Stimulated activated CD8-positive, alpha-beta memory T cell treated with anti-CD3 and anti-CD28 coated beads, Interleukin-2, amount 100 ng/mL, for 1 hour (primary cell): ENCODE measurements at places on chromosomes 3 and 15.

DNA sequence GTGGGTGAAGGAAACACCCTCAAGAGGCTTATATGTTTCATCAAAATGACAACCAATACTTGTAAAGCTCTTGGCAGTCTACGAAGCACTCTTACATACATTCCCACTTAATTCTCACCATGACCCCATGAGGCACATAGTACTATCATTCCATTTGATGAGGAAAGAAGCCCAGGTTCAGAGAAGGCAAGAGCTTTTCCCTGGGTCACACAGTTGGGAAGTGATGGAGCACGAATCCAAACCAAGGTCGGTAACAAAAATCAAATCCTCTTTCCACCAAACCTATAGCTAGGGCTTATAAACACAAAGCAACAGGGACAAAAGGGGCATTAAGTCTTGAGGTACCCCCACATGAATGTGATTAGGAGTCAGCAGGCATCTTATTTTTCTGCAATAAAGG, 187.1 kb downstream of the UACA start:
- no peak for DNase-seq

DNA sequence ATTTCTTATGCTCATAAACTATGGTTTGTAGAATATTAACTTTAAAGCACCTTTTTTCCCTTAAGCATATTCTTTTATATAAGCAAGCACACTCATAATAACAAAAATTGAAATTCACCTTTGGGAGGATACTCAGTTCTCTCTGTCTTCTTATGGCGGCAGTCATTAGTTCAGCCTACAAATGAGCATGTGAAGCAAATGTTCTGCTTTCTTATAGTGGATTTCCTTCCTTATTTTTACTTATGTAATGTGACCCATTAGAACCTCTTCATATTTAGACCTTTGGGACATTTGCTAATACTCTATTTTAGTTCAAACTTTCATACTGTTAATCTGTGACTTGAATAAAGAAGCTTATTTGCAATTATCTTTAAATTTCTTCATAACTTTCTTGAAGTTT, at the start of gene P2RY13:
TSS of gene P2RY13 (minus strand) at position 187 of the 400 bp plus-strand sequence. CDS start at position 166, 21 bp downstream.
- no peak for DNase-seq

- no peak for DNase-seq
These were observed 31.1 kb downstream of the CYP19A1 start for GRCh38 chr15:51307325-51307724.

DNA sequence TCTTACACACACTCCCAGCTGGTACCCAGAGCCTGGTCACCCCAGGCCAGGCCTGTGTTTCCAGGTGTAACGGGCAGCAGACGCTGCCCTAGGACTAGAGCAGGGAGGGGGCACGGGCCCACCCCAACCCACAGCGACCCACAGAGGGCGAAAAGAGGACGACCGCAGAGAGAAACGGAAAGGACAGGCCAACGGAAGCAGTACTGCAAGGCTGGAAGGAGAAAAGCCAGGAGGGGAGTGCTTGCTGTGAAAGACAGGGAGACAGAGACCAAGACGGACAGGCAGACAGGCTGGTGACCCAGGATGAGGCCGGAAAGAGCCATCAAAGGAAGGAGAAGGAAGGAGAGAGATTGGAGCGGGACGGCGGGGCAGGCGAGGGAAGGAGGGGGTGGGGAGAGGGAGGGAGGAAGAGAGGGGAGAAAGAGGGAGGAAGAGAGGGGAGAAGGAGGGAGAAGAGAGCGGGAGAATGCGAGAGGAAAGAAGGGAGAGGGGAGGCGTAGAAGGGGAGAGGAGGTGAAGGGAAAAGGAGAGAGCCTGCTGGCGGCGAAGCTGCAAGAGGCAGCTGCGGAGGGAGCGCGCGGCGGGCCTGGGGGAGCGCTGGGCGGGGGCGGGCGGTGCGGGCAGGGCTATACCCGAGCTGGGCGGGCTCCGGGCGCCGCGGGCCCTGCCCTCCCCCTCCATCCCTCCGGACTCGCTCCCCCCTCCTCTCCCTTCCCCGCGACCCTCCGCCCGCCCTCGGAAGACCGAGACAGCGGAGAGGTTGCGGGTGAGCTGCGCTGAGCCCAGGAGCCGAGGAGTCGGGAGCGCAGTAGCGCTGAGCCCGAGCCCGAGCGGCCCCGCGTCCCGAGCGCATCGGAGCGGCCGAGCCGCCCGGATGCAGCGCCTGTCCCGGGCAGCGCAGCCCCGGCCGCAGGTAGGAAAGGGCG, at the start of gene SLC6A1:
TSS of gene SLC6A1 (plus strand) at position 732 of the 926 bp plus-strand sequence. CDS start 24,464 bp downstream, outside the sequence.
- no peak for DNase-seq

- DNase-seq, result no peak
These were observed 109.5 kb upstream of the KCNAB1 start for GRCh38 chr3:156010829-156011228.

DNA sequence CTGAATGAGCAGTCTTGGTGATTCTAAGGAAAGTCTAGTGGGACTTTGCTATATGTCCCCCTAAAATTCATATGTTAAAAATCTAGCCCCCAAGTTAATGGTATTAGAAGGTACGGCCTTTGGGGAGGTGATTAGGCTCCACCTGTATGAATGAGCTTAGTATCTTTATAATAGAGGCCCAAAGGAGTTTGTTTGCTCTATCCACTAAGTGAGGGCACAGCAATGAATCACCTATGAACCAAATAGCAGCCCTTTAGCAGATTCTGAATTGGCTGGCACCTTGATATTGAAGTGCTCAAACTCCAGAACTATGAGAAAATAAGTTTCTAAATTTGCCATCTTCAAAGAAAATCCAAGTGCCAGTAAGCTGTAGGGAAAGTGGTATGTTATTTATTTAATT, 187.9 kb downstream of the SUCNR1 start:
- no peak for DNase-seq

DNA sequence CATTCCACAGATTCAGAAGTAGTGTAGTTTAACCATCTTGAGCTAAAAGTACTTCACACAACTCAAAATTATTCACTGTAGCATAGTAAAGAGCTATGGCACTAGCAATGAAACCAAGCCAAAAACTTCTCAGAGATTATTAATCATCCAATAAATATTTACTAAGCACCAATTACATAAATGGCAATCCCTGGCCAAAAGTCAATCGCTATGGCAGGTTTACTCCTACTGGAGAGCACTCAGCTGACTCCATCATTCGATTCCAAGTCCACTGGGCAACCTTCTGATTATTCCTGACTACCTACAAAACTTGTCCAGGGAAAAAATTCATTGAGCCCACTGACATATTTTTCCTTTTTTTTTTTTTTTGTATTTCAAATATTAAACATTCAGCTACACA, 23.9 kb downstream of the ATP13A3 start:
- no peak for DNase-seq

GRCh38 chr3:116399701-116400226, 45.5 kb downstream of the LSAMP start:
- DNase-seq, result no peak

- DNase-seq, result no peak
These were observed 348.6 kb downstream of the PLCL2 start for GRCh38 chr3:17233398-17233800.

DNA sequence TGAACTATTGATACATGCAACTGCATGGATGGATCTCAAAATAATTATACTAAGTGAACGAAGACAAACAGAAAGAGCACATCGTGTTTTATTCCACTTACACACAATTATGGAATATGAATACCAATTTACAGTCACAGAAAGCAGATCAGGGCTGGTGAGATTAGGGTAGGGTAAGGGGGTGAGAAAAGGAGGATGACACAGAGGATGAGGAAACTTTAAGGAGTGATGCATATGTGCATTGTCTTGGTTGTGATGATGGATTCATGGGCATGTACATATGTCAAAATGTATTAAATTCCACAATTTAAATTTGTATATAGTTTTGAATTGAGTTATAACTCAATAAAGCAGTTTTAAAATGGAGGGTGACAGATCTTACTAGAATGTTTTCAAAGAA, 548.9 kb downstream of the PYDC2 start:
- no peak for DNase-seq

DNA sequence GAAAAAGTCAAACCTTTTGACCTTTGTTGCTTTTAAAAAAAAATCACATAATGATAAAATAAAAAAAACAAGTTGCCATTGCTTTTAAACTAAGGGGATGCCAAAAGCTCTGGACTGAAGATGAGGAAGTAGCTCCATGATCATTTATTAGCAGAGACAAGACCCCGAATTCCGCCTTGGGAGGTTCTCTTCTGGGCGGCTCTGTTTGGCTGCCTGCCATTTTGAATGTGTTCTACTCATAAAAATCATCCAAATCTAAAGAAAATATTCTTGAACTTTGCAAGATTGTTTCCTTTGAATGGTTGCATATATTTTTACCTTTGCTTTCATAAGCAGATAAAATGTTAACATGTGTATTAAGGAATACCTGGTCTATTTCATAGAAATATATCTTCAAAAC, 63.8 kb downstream of the NCEH1 start:
- DNase-seq, result no peak

DNA sequence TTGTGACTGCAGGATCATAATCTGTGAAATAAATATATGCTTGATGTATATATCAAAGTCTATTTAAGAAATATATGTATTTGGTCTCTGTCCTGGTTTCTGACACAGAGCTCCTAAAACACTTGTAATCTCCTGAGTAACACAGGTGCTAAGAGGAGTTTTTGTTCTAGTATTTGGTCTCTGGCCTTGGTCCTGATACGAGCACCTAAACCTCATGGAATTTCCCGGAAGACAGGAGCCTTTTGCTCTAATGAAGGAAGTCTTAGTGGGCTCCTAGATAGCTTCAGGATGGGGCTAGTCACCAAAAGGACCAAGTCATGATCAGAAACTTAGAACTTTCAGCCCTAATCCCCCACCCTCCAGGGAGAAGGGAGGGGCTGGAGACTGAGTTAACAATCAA, 19.2 kb upstream of the MUSTN1 start:
- no peak for DNase-seq

DNA sequence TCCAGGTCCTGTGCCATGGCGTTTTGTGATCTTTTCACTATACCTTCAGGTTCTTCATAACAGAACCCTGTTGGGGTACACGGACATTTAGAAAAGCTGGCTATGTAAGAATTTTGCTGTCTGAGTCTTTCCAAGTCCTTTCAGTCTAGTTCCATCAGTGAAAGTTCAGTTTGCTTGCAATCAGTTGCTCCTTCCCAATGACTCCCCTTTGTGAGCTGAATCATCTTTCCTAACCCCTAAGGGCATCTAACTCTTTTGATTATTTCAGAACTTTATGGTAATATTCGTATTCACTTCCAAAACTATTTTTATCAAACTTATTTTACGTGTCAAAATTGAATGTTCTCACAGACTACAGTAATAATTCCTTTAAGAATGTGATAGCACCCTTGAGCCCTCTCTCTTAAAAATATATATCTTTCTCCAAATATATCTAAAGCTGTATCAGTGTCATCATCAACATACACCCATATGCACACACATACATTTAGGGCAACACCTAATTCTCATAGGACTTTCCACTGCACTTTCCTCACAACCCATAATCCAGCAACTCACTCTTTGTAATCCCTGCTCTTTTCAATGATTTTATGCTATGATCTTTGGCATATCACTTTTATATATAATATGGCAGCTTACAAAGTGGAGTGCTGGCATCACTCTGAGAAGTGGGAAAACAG, 263.7 kb downstream of the GBE1 start:
- DNase-seq, result no peak

DNA sequence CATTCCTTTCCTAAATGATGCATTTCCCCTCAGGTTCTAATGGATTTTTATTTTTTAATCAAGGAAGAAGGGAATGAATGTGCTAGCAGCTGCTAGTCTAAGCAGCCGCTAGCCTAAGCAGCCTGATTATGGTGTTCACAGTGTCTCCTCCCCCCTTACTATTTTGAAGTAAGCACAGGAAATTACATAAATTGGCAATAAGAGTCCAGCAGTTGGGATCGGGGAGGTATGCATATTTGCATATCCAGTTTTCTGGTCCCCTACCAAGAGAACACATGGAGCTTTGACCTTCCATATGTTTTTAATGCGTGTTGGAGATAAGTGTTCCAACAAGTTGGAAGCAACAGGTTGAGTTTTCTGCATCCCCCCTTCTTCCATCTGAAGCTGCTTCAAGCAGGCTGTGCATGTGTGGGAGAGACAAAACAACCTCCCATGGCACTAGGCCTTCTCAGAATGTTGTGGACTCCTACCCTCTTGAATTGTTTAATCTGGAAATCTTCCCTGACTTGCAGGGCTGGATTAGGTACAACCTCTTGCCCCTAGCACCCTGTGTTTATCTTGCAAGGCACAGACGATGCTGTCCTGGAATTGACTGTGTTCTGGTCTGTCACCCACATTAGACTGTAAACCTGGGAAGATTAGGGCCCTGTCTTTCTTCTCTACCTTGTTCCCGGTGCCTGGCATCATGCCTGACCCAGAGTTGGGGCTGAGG, 124.8 kb upstream of the LRIG1 start:
- DNase-seq, result no peak

GRCh38 chr3:5187920-5188418, 462 bp downstream of the EDEM1 start:
- DNase-seq, result peak; percentile 19

GRCh38 chr3:16471897-16472296, 41.6 kb downstream of the RFTN1 start:
- DNase-seq, result no peak

GRCh38 chr15:64122936-64123351, 27.2 kb downstream of the SNX1 start:
- DNase-seq, result no peak

GRCh38 chr3:188507244-188507720, 353.3 kb downstream of the LPP start:
- no peak for DNase-seq
